ENCODE measurements at places on chromosomes 13 and 19. TPM values are rescaled to one million over a fixed set of nuclear protein-coding genes. Genes with fewer than 3 reads are reported as not detected.

IRF2BP1 gene
- total RNA-seq, result 35.8 TPM

PRODH2 gene
- not detected for total RNA-seq

CYP4F8 gene
- not detected for total RNA-seq

FUT3 gene
- total RNA-seq, result not detected

NAPSA gene
- total RNA-seq, result 0.29 TPM

KIR2DL1 gene
- total RNA-seq, result not detected

PRTN3 gene
- total RNA-seq, result not detected

KL gene
- total RNA-seq, result not detected

GRCh38 chr13:109610517-109610916 lies 175.9 kb downstream of the IRS2 start:
- no peak for DNase-seq

DNA sequence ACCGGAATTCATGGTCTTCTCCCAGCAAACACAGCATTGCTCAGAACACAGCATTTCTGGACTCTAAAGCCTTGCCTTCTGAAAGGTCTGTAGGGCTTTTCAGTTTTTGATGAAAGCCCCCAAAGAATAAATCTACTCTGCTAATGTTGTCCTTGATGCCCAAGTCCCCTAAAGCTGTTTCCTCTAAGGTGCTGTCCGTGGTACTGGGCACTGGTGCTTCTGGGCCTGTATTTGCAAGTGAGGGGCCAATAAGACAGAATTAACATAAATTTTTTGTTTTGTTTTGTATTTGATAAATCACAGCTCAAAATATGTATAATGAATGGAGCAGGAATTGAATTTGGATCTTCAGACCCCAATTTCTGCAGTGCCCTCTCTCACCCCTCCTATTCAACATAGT lies 12.1 kb upstream of the LGALS13 start:
- DNase-seq, result no peak

- DNase-seq, result peak; percentile 54
Observed at GRCh38 chr19:41436674-41436951, 3.1 kb downstream of the DMAC2 start.

- DNase-seq, result no peak
Observed at GRCh38 chr13:77752512-77753069, 55.1 kb downstream of the SLAIN1 start.

DNA sequence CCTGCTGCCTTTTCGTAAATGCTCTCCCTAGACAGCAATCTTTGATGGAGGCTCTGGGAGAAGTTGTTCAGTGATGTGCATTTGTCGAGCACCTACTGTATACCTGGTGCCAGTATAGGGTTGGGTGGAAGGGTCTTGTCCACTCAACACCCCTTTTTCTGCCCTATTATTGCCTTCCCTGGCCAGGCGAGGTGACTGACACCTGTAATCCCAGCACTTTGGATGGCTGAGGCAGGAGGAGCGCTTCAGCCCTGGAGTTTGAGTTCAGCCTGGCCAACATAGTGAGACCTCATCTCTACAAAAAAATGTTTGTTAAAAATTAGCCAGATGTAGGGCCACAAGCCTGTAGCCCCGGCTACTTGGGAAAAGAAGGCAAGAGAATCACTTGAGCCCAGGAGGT lies 49.3 kb downstream of the NFIC start:
- no peak for DNase-seq

DNA sequence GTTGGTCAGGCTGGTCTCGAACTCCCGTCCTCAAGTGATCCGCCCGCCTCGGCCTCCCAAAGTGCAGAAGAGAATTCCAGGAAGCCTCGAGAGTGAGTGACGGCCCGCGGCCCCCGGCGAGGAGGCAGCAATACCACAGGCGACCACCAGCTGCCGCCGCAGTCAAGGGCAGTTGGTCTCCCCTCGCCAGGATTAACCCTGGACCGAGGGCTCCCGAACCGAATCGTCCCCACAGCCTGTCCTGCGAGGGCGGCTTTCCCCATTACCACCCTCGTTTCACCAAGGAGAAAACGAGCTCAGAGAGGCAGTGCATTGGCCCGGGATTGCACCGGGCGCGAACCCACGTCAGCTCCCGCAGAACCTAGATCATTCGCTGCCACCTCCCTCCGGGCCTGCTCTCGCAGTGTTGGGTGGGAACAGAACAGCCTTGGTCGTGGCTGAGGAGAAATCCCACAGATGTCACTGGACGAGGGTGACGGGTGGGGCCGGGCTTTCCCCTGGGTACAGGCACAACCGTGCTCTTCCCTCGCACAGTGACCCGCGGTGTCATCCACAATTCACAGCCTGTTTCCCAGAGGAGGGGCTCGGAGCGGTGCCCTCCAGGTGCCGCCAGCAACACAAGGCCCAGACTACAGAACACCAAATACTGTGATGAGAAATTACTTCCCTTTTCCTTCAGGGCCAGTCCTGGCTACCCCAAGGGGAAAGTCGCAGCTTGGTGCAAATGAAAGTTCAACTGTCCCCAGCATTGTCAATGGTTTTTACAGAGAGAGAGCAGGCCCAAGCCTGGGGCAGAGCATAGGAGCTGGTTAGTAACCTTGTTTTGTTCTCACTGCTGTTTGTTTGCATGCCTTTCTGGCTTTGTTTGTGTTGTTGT lies 24.8 kb downstream of the C2CD4C start:
- DNase-seq, result peak; percentile 86

GRCh38 chr13:23941211-23941610 lies 43.9 kb upstream of the C1QTNF9B start:
- DNase-seq, result no peak

DNA sequence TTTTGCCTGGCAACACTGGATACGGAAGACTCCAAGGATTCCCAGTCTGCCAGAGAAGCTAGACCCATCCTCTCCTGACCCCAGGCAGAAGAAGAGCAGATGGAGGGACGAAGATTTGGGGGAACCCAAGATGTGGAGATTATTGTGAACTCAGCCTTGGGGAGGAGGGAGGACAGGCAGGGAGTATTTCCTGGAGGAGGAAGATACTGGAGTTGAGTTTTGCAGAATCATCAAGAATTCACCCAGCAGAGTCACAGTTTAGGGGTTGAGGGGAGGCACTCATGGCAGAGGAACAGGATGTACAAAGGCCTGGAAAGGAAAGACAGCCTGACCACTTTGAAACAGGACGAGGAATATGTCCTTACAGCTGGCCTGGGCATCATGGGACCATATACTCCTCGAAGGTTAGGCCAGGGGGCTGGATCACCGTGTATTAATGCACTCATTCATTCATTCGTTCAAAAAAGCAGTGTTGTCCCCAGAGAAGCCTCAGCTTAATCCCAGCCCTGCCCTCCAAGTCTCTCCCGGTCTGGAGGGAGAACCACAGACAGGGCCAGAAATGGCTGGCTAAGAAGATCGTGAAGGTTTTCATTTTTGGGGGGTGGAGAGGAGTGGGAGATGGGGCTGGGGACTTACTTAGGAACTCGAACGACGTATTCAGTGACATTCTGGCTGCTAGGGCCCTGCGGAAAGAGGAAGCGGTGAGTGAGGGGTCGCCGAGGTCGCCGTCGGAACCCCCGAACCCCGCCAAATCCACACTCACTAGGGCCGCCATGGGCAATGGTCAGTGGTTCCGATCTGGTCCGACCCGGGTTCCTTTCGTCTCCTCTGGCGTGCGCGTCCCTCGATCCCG lies 517 bp downstream of the GTF2F1 start:
- DNase-seq, result peak; percentile 68

- DNase-seq, result no peak
Observed at GRCh38 chr13:89627996-89628395, 1719.5 kb upstream of the MIR17HG start.

DNA sequence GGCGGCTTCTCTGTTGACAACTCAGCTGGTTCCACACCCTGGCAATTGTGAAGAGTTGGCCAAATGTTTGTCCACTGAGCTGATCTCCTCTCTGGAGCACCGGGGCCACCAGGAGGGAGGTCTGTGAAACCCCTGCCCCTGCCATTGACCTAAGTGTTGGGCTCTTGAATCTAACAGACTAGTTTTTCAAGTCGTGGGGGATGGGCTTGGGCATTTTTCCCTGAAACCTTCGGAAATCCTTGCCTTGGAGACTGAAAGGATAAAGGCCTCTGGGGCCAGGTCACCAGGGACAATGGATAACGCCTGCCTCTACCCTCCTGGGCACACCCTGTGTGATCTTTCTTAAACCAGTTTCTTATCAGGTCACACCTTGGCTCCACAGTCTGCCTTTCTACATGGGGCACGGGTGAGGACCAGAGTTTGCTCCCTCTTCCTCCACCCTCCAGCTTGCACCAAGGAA lies 881 bp downstream of the GEMIN7 start:
- DNase-seq, result peak; percentile 80

DNA sequence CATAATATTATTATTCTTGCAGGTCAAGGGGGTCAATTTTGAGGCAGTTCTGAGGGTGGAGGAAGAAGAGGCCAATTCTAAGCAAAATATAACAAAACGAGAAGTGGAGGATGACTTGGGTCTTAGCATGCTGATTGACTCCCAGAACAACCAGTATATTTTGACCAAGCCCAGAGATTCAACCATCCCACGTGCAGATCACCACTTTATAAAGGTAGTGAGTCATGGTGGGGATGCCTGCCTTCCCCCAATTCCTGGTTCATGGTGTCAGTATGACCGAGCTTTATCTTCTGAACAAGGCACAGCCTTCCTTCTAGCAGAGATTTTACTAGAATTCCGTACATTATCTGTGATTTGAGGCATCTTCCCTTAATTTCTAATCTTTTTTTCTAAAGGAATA lies 9.4 kb upstream of the DCUN1D2 start:
- peak; percentile 92 for DNase-seq

DNA sequence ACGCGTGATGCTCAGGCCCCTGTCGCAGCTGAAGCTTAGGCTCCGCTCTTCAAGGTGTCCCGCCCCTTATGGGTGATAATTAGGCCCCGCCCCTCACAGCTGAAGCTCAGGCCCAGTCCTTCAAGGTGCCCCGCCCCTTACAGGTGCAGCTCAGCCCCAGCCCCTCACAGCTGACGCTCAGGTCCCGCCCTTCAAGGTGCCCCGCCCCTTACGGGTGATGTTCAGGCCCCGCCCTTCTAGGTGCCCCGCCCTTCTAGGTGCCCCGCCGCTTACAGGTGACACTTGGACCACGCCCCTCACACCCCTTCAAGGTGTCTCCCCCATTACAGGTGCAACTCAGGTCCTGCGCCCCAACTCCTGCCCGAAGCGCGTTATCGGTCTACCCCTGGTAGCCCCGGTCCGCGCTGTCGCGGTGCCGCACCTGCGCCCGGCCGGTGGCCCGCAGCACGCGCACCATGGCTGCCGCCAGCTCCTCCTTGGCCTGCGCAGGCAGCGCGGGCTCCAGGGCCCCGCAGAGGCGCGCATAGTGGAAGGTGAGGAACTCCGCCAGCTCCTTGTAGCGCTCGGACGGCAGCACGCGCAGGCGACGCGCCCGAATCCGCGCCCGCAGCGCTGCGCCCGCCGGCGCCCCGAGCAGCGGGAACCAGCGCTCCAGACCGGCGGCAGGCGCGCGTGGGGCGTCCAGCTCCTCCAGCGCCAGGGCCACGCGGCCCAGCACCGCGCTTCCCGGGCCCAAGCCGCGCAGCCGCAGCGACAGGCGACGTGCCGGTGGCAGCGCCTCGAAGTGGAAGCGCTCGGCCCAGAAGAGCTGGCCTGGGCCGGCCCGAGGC lies 7.3 kb downstream of the RASAL3 start:
- DNase-seq, result peak; percentile 90

GRCh38 chr19:15400521-15401396 lies 18.0 kb downstream of the AKAP8L start:
- peak; percentile 83 for DNase-seq

GRCh38 chr13:110302997-110303396 lies 4.0 kb downstream of the COL4A1 start:
- DNase-seq, result no peak

GRCh38 chr19:43474986-43475705 lies 9.7 kb upstream of the LYPD3 start:
- peak; percentile 97 for DNase-seq

- no peak for DNase-seq
Observed at GRCh38 chr19:1296575-1297271, 11.1 kb downstream of the EFNA2 start.

- DNase-seq, result peak; percentile 71
Observed at GRCh38 chr19:16016226-16017137, 59.8 kb upstream of the TPM4 start.

GRCh38 chr13:94707400-94708021 lies 4.8 kb downstream of the SOX21 start:
- peak; percentile 46 for DNase-seq

- DNase-seq, result peak; percentile 93
Observed at GRCh38 chr19:48999481-49000325, 6.0 kb downstream of the RUVBL2 start.
